ENCODE measurements at places on chromosomes 16 and 17.

GRCh38 chr16:74560912-74561311, 46.0 kb downstream of the GLG1 start:
- DNase-seq: no peak
- no peaks in the 10 kb centered on the region for H3K27me3 ChIP-seq
- H3K27ac ChIP-seq: no peak overlapping the region
- H3K4me3 ChIP-seq: no peak overlapping the region

DNA sequence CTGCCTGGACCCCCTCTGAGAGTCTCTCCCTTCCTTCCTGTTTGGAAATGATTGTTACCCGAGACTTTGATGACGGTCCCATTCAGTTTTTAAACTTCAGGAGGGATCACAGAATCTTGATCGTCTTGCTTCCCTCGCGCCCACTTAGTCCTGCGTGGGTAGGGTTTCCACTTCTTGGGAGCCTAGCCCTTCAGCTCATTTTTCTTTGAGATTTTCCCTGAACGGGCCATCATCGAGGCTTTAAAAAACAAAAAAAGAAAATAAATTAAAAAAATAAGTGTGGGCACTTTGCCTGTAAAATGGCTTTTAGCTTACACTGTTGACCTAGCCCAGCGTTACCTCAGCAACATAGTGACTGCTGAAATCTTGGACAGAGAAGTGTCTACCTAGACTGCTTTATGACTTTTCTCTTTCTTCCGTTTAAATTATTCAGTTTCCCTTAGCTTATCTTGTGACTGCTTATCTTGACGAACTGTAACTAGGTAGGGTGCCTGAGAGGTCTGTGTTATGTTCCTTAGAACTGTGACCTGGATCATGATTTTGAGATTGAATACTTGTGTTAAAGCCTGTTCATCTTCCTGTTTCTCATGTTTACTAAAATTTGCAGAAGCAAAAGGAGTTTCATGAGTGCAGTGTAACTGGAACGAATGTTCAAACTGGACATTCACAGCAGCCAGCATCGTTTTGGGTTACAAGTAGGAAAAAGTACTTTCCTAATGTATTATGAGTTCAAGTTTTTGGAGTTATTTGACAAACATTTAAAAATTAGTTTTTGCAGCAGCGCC, 874 bp downstream of the WWP2 start:
- peak overlapping the region; percentile 100 for H3K4me3 ChIP-seq
- H3K27ac ChIP-seq: peak overlapping the region; percentile 89
- H3K4me1 ChIP-seq: peaks cover 6% of the 10 kb centered on the region
- no peaks in the 10 kb centered on the region for H3K36me3 ChIP-seq
- H3K27me3 ChIP-seq: no peaks in the 10 kb centered on the region

DNA sequence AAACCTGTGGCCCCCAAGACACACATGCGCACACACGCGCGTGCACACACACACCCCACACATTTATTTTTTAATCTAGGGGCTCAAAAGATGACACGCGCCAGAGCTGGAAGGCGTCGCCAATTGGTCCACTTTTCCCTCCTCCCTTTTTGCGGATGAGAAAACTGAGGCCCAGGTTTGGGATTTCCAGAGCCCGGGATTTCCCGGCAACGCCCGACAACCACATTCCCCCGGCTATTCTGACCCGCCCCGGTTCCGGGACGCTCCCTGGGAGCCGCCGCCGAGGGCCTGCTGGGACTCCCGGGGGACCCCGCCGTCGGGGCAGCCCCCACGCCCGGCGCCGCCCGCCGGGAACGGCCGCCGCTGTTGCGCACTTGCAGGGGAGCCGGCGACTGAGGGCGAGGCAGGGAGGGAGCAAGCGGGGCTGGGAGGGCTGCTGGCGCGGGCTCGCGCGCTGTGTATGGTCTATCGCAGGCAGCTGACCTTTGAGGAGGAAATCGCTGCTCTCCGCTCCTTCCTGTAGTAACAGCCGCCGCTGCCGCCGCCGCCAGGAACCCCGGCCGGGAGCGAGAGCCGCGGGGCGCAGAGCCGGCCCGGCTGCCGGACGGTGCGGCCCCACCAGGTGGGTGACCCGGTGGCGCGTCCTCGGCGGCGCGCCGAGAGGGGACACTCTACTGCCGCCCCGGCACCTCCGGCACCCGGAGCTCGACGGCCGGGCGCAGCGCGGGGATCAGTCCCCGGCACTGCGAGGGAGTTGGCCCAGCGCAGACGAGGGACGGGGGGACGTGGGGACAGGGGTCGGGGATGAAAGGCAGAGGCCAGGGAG, at the start of gene STAT5A:
Gene STAT5A, plus strand, starts transcription at position 522 of the 826 bp plus-strand sequence. CDS start 914 bp downstream, outside the sequence.
- H3K36me3 ChIP-seq: no peaks in the 10 kb centered on the region
- DNase-seq: peak; percentile 93
- H3K27me3 ChIP-seq: no peaks in the 10 kb centered on the region
- H3K27ac ChIP-seq: peak within 1 kb of the TSS; percentile 44
- H3K4me3 ChIP-seq: peak within 1 kb of the TSS; percentile 76

GRCh38 chr17:80423536-80424225, 8.7 kb downstream of the ENDOV start:
- no peaks in the 10 kb centered on the region for H3K36me3 ChIP-seq
- no peaks in the 10 kb centered on the region for H3K27me3 ChIP-seq
- H3K4me3 ChIP-seq: no peak overlapping the region
- H3K27ac ChIP-seq: no peak overlapping the region

GRCh38 chr17:77756028-77756427, 202.5 kb upstream of the TNRC6C start:
- H3K36me3 ChIP-seq: no peaks in the 10 kb centered on the region
- H3K27ac ChIP-seq: no peak overlapping the region
- peaks cover 15% of the 10 kb centered on the region for H3K27me3 ChIP-seq
- no peak overlapping the region for H3K4me3 ChIP-seq
- DNase-seq: no peak

- peaks cover 1% of the 10 kb centered on the region for H3K4me1 ChIP-seq
- DNase-seq: no peak
- no peak overlapping the region for H3K27ac ChIP-seq
- H3K36me3 ChIP-seq: 0 out of 2 replicates have a peak, but pooled peaks cover 5% of the 10 kb centered on the region
- no peak overlapping the region for H3K4me3 ChIP-seq
- no peaks in the 10 kb centered on the region for H3K27me3 ChIP-seq
Measured at GRCh38 chr16:56795011-56795410, 65.1 kb downstream of the NUP93 start.

DNA sequence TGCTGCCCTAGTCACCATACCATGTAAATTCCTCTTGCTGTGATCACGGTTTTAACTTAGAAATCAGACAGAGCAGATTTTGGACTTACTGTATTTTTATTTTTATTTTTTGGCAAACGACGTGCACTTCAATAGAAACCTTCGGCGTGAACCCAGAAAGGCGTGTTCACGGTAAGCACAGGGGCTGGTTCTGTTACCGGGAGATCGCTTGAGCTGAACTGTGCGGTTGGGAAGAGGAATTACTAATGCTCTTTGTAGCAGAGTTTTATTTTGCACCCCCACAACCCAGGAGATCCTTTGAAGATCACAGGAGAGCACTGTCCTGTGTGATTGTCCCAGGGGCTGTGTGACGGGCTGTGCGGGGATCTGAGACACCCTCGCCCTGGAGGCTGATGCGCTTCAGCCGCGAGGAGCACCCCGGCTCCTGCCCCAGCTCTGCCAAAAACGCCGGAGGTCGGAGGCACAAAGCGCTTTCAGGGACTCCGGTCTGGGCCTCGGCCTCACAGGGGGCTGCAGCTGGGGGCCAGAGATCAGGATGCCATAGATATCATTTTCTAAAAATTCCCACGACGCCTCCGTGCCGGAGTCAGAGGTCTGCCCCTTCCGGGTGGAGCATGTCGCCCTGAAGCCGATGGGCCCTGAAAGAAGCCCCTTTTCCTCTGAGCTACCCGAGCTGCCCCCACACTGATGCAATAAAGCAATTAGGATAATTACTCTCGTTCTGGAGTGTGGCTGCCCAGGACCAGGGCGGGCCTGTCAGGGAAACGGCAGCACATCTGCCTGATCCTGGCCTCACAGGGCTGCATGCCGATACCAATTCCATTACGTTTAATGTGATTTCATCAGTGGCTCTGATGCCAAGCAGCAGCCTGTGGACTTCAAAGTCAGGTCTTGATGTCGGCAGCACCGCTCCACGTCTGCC, 71.8 kb downstream of the LMF1 start:
- H3K4me1 ChIP-seq: no peaks in the 10 kb centered on the region
- H3K27me3 ChIP-seq: no peaks in the 10 kb centered on the region
- no peak overlapping the region for H3K4me3 ChIP-seq
- no peak for DNase-seq

DNA sequence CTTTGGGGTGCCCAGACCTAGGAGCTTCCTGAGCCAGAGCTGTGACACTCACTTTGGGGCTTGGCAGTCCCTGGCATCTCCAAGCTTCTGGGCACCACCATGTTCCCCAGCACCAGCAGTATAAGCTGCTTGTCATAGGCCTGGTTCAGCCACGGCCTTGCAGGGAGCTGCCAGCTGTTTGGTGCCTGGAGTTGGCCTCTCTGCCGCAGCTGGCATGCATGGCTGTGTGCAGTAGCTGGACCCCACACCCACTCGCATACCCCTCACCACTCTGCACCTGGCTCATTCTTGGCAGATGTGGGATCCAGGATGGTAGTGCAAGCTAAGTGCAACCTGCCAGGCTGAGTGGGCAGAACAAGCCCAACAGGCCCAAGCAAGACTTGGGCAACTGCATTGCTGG, 73.4 kb upstream of the BRD7 start:
- no peak overlapping the region for H3K4me3 ChIP-seq
- no peaks in the 10 kb centered on the region for H3K36me3 ChIP-seq
- H3K27me3 ChIP-seq: no peaks in the 10 kb centered on the region
- H3K27ac ChIP-seq: no peak overlapping the region

GRCh38 chr16:14109782-14110727, 38.9 kb downstream of the MRTFB start:
- H3K36me3 ChIP-seq: no peaks in the 10 kb centered on the region
- H3K4me3 ChIP-seq: no peak overlapping the region
- no peaks in the 10 kb centered on the region for H3K4me1 ChIP-seq
- H3K27ac ChIP-seq: no peak overlapping the region
- DNase-seq: no peak

GRCh38 chr16:5166486-5166885, 68.9 kb upstream of the EEF2KMT start:
- no peaks in the 10 kb centered on the region for H3K4me1 ChIP-seq
- H3K27me3 ChIP-seq: no peaks in the 10 kb centered on the region
- no peaks in the 10 kb centered on the region for H3K36me3 ChIP-seq
- no peak for DNase-seq

- no peak overlapping the region for H3K4me3 ChIP-seq
- no peaks in the 10 kb centered on the region for H3K36me3 ChIP-seq
- H3K27ac ChIP-seq: no peak overlapping the region
- DNase-seq: no peak
Measured at GRCh38 chr16:1335211-1335971, 1.9 kb downstream of the BAIAP3 start.

DNA sequence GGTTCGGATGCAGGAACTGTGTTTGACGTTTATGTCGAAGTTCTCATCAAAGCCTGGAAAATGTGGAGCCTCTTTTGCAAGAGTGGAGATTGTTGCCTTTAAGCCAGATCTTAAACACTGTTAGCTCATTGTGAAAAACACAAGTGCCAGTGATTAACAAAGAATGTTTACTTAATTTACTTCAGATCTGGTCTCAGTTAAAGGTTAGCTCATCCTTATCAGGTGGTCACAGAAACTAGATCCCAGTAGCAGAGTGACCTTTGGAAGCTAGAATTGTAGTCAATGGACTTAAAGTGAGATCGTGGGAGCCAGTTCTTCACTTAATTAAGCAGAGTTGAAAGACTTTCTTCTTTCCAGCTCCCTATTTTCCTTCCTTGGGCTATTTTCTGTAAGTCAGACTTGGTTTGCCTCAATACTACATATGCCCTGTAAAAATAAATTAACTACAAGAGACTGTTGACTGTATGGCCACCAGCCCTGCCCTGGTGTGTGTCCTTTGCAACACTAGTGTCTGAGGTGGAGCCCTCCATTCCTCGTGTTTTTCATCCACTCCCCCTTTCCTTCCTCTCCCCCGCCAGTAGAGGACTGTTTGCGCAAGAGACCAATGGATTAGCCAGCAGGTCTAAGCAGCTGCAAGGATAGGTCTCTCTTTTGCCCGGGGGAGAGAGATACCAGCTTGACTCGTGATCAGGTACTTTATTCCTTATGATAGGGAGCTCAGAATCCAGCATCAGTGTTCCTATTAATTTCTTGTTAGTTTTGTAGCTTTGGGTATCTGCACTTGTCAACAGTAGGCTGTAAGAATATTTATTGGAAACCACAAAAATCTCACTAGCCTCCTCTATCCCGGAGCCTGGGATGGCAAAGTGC, 20.2 kb downstream of the FBXO39 start:
- H3K4me1 ChIP-seq: peaks cover 17% of the 10 kb centered on the region
- no peaks in the 10 kb centered on the region for H3K36me3 ChIP-seq
- peak; percentile 11 for DNase-seq
- H3K4me3 ChIP-seq: no peak overlapping the region

GRCh38 chr16:31201582-31202413, 762 bp downstream of the PYCARD start:
- no peaks in the 10 kb centered on the region for H3K27me3 ChIP-seq
- peaks cover 5% of the 10 kb centered on the region for H3K36me3 ChIP-seq
- H3K4me1 ChIP-seq: peaks cover 9% of the 10 kb centered on the region
- DNase-seq: peak; percentile 45

DNA sequence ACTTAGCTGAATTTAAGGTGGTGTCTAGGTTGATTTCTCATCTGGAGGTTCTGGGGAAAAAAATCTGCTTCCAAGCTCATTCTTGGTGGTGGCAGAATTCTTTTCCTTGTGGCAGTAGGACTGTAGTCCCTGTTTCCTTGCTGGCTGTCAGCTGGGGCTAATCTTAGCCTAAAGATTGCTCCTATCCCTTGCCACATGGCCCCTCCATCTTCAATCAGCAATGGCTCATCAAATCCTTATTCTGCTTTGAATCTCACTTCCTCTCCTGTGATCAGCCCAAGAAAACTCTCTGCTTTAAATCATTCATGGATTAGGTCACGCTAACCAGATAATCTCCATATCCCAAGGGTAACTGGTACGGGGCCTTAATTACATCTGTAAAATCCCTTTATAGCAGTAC, 6.6 kb downstream of the FAM20A start:
- no peaks in the 10 kb centered on the region for H3K36me3 ChIP-seq
- no peak overlapping the region for H3K4me3 ChIP-seq
- H3K27me3 ChIP-seq: no peaks in the 10 kb centered on the region
- peaks cover 47% of the 10 kb centered on the region for H3K4me1 ChIP-seq
- no peak for DNase-seq

GRCh38 chr16:31157136-31157535, 7.3 kb upstream of the PRSS36 start:
- H3K27me3 ChIP-seq: no peaks in the 10 kb centered on the region
- no peak overlapping the region for H3K27ac ChIP-seq
- H3K4me1 ChIP-seq: no peaks in the 10 kb centered on the region
- H3K4me3 ChIP-seq: peak overlapping the region; percentile 28
- H3K36me3 ChIP-seq: no peaks in the 10 kb centered on the region
- peak; percentile 40 for DNase-seq

DNA sequence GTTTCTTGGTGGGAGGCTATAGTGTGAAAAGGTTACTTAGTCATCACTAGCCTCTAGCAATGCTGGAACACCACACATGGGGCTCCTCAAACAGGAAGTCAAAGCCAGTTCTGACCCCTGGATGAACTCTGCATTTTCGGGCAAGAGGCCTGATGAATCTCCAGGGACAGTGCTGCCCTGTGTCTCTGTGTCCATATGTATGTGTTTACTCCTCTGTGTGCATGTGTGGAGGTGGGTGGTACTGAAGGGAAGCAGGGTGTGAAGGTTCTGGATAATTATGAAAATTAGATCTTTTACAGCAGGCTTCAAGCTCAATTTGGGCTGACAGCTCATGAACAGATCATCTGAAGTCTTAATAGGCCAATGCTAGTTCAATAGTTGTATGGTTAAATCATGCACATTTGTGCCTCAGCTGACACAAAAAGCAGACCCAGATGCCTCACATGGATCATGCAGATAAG, 133.6 kb downstream of the SNX11 start:
- DNase-seq: peak; percentile 82
- peak overlapping the region; percentile 56 for H3K27ac ChIP-seq
- peak overlapping the region; percentile 6 for H3K4me3 ChIP-seq

- H3K36me3 ChIP-seq: no peaks in the 10 kb centered on the region
- no peak overlapping the region for H3K4me3 ChIP-seq
- H3K27me3 ChIP-seq: no peaks in the 10 kb centered on the region
- no peak for DNase-seq
- no peak overlapping the region for H3K27ac ChIP-seq
Measured at GRCh38 chr17:45389354-45389753, 43.3 kb downstream of the ARHGAP27 start.

Data from GM23248 (cell line).